Activated CD4-positive, CD25-positive, alpha-beta regulatory T cell treated with anti-CD3 and anti-CD28 coated beads, Interleukin-2, amount 50 U/mL, for 24 hours (primary cell): ENCODE measurements at places on chromosomes 6 and 20.

DNA sequence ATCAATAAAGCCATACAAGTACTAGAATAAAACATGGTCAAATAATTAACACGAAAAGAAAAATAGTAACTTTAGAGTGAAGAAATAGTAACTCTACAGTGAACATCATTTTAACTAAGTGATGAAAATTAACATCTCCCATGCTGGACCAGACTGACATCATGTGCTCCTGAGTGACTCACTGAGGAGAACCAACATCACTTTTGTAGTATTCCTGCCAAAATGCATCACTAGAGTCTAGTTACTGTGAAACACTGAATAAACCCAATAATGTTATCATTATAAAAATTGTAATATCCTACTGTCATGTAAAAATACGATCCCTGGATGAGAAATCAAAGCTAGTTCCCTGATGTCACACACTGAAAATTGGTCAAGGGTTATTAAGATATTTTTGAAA, 361.3 kb downstream of the CD109 start:
- ATAC-seq, result no peak

DNA sequence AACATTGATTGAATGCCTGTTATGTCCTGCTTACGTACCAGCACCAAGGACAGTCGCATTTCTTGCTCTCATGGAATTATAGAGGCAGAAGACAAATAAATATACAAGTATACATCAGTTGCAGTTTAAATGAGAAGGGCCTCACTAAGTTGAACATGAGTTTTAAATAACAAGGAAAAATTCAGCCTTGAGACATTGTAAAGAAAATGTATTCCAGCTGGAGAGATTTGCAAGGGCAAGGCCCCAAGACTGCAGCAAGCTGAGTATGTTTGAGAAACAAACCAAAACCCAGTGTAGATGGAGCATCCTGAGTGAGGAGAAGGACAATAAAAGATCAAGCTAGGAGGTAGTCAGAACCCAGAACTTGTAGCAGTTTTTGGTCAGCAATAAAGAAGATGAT, 123.2 kb upstream of the BMP5 start:
- no peak for ATAC-seq

DNA sequence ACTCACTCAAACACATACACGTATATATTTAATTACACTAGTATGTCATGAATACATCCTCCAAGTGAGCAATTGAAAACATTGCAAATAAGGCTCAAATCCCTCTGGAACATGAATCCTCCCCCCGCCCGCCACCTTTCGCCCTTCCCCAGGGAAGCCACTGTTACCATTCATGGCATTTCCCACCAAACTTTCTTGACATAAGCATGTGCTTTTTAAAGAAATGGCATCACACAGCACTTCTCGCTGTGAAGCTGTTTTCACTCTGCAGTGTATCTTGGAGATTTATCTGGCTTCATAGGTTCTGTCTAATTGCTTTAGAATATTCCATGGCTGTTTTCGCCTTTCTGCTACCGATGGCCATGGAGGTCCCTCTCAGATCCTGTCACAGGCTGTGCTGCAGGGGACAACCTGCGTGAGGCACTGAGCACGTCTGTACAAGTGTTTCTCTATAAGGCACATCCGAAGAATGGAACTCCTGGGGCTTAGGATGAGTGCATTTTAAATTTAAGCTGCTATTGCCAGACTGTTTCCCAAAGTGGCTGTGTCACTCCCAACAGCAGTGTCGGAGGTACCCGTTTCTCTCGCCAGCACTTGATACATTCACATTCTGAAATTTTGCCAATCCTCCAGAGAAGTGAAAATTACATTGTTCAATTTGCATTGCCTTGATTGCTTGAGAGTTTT, 22.2 kb upstream of the PHACTR3 start:
- ATAC-seq, result no peak

GRCh38 chr6:158030380-158031300, 49.0 kb downstream of the SYNJ2 start:
- no peak for ATAC-seq

DNA sequence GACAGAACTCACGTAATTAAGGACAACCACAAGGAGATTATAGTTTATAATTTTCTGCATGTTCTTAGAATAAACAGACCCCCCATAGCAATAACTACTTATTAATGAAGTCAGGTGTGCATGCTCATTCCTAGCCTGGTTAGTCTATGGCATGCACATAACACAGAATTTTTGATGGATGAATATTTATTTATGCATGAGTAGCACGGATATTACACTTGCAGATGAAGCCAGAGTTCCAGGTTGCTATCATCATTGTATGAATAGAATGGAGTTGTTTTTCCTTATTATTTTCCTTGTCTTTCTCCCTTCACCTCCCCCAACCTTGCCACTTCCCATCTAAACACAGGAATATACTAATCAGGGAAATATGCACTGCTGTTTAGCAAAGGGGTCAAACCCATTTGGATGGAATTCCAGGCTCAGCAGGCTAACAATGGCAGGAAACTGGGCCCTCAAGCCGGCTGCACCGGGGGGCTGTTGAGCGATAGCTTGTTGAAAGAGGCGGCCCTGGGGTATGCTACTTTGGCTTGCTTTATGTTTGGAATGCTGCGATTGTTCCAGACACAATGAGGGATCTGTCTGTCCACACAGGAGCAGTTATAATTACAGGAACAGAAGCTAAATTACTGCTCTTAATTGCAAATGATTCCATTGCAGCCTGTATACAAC, 112.6 kb downstream of the TMEM170B start:
- no peak for ATAC-seq
